Renal cortex interstitium (tissue), 15 donors: ENCODE measurements at places on chromosomes 12 and 14. TPM values are rescaled to one million over a fixed set of nuclear protein-coding genes. Genes with fewer than 3 reads are reported as not detected.

DNA sequence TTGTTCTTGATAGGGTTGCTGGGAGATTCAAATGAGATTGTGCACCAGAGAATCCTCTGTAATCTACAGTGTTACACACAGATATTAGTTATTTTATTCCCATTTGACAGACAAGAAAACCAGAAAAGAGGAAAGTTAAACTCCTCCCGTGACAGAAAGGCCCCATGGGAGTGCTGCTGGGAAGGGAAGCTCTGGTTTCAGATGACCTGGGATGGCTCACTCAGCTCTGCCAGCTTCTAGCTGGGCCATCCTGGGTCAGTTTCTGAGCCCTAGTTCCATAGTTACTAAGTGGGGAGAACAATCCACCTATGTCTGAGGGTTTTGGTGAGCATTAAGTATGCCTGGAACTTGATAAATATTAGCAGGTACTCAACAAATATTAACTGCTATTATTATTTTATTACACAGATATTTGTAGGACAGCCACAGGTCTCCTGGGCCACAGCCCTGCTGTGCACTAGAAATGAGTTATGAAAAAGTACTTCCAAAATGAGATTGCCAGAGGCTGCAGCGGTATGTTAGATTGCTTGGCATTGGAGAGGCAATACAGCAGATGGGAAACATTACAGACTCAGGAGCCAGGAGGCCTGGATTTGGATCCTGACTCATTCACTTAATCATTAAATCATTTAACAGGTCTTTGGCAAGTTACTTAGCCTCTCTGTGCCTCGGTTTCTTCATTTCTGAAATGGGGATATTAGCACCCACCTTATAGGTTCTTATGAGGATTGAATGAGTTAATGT is 47.1 kb upstream of the STON2 start:
- DNase-seq, result no peak

DNA sequence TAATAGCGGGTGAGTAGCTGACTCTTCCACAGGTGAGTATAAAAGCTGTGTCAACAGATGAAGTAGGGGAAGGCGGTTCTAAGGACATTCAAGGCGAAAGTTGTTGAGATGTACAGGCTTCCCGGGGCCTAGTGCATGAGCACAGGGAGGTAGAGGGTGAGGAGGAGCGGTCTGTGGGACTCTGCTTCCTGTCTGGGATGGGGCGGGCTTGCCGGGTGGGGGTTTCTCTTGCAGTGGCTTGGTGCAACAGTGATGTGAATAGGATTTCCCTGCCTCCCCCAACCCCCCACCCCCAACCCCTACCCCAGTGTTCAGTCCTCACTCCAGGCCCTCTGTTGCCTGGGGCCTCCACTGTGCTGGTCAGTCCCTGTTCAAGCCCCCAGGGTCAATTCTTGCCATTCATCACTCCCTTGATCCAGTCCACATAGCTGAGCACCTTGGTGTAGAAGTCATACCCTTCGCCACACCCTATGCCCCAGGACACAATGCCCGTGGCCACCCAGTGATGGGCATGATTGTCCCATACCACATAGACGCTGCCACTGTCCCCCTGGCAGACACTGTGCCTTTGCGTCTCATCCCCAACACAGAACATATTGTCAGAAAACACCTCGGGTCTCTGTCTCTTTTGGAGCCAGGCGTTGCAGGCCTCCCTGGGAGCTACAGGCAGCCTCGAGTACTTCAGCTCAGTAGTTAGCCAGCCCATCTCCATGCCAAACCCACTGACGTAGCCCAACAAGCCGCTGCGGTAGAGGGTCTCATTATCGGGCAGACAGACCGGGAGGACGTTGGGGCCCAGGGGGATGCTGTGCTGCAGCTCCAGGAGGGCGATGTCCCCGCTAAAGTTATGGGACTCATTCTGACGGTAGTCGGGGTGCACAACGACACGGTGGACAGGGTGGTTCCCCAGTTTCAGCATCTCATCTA is 4.0 kb upstream of the C1R start:
- DNase-seq, result no peak

Gene RHEBL1
- 1.6 TPM for polyA plus RNA-seq

Gene OR4M1
- polyA plus RNA-seq, result not detected

Gene STXBP6
- 9.9 TPM for polyA plus RNA-seq

DNA sequence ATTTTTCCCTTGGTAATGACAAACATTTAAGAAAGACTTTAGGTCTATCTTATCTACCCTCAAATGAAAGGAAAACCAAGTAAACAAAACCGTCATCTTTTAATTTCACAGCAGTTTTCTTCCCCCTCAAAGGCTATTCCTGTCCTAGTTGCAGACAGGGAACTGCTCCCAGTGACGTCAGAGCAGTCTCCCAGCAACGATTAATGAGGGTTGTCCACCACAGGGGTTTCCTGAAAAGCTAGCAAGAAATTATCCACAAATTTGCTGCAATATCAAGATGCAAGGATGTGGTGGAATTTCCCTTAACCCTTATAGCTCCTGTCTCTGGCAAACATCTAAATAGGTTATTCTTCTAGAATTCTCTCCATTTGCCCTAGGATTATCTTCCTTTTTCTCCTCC is 89.1 kb upstream of the STAC3 start:
- peak; percentile 43 for DNase-seq
